ENCODE measurements at places on chromosomes 3 and 15. TPM values are rescaled to one million over a fixed set of nuclear protein-coding genes. Genes with fewer than 3 reads are reported as not detected.

OR4F15 gene
- total RNA-seq, result not detected

PARP9 gene
- 15.3 TPM for total RNA-seq

NR1I2 gene
- total RNA-seq, result 0.14 TPM

PSTPIP1 gene
- total RNA-seq, result not detected

A4GNT gene
- total RNA-seq, result 1.0 TPM

NANOGP8 gene
- not detected for total RNA-seq

DNA sequence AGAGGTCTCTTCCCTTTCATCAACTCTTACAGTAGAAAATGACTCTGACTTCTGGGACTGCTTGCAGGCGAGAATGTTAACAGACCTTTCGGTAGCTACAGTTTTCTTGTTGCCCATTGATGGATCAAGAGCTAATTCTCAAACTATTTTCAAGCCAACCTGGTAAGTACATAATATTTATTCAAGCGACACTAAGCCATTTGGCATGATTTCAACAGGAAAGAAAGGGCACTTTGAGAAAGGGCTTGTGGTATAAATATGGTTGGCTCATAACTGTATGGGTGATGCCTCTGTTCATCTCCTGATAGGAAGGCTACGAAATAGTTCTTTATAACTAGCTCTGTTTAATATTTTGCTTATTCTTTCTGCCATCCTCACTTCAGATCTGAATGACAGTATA lies 196.2 kb upstream of the CNTN4 start:
- H3K36me3 ChIP-seq, result no peaks in the 10 kb centered on the region
- no peak overlapping the region for H3K27ac ChIP-seq
- no peaks in the 10 kb centered on the region for H3K27me3 ChIP-seq

GRCh38 chr15:64009241-64009640 lies 37.0 kb downstream of the DAPK2 start:
- no peak for DNase-seq
- H3K27me3 ChIP-seq, result no peaks in the 10 kb centered on the region
- H3K36me3 ChIP-seq, result no peaks in the 10 kb centered on the region
- no peak overlapping the region for H3K4me3 ChIP-seq
- no peak overlapping the region for H3K27ac ChIP-seq

DNA sequence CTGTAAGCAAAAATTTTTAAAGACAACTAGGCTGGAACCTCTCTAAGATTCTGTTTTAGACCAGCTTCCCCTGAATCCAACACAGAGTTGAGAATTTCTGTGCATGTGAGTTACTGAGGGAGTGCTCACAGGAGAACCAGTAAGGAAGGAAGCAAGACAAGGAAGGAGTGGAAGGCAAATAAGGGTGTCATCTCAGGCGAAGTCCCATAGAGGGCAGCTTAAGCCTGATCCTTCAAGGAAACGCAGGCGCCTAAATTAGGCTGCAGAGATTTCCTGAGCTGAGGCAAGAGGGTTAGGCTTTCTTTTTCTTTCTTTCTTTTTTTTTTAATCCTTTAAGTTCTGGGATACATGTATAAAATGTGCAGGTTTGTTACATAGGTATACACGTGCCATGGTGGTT lies 36.2 kb upstream of the COL6A6 start:
- H3K4me1 ChIP-seq, result no peaks in the 10 kb centered on the region
- no peak overlapping the region for H3K4me3 ChIP-seq
- no peak overlapping the region for H3K27ac ChIP-seq
- no peaks in the 10 kb centered on the region for H3K27me3 ChIP-seq
- no peaks in the 10 kb centered on the region for H3K36me3 ChIP-seq
